Stimulated activated CD4-positive, alpha-beta T cell treated with anti-CD3 and anti-CD28 coated beads, Interleukin-1b, Interleukin-23, amount 100 ng/mL, for 1 hour (primary cell): ENCODE measurements at places on chromosomes 3 and 15.

GRCh38 chr3:185406121-185406620 lies 43.2 kb downstream of the MAP3K13 start:
- no peak for DNase-seq

DNA sequence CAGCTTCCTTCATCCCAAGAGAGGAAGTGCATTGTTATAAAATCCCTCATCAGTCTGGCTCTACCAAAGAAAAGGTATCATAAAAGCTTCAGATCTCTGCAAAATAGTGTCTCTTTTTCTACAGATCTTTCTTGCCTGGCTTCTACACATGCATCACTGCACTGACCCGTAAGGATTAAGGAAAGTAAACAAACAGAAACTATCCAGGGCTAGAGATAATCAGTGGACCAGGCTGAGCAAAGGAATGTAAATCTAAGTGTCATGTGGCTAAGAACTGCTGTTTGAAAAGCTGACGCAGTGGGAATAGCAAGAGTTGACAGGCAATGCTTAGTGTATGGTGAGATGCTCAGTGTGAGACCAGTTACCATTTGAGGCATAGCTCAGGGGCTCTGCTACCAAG lies 339.7 kb downstream of the IL5RA start:
- DNase-seq, result no peak

- DNase-seq, result no peak
These were observed 900 bp upstream of the HYAL3 start for GRCh38 chr3:50299929-50300680.

DNA sequence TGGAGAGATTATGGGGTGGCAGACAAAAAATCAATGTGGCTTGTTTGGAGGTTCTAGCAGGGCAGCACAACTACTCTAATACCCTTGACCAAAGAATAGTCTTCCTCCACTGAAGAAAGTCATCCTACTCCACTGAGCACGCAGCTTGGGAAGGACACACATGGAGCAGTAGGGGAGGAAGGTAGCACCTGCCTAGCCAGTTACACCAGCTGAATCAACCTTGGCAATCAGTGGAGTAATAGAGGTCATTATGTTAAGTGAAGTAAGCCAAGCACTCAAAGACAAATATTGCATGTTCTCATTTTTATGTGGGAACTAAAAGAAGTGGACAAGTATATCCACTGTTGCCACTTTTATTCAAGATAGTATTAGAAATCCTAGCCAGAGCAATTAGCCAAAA lies 555.8 kb upstream of the ALCAM start:
- no peak for DNase-seq

DNA sequence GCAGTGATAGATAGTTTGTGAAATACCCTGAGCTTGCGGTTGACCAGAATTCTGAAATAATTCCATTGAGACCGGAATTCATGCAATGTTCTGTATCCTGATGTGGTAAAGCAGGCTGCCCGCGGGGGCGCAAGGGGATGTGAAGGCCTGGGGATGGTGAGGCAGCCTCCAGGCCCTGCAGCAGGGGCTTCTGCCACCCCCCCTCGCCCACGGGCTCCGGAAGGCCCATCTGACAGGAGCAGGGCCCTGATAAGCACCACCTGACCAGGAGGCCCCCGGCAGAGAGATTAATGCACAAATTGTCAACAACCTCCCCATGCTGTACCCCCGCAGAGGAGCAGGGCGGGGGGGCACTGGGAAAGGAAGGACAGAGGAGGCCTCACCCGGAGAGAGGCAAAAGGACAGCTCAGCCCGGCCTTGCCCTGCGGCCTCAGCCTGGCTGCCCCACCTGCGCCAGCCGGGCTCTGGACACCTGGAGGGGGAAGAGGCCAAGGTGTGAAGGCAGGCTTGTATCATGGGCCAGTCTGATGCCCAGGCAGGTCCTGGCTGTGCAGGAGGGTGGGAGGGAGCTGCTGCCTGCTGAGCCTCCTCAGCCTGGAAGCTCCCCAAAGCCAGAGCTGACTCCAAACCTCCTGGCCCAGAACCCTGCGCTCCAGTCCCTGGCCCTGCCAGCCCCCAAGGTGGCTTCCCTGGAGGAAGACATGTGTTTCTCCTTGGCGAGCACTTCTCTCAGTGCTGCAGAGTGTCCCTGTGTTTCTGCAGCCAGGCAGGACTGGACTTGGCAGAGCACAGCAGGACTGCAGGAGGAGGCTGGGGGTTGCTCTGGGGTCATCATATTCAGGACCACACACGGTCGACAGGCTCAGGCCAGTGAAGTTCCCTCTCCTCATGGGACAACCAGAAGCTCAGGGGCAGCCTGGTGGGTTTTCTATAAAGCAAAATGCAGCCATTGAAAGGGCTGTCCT lies 46.5 kb downstream of the RPN1 start:
- DNase-seq, result no peak

GRCh38 chr3:135806317-135806716 lies 159.2 kb upstream of the PPP2R3A start:
- no peak for DNase-seq

- DNase-seq, result no peak
These were observed 49.9 kb upstream of the IL12A start for GRCh38 chr3:159938714-159939113.

DNA sequence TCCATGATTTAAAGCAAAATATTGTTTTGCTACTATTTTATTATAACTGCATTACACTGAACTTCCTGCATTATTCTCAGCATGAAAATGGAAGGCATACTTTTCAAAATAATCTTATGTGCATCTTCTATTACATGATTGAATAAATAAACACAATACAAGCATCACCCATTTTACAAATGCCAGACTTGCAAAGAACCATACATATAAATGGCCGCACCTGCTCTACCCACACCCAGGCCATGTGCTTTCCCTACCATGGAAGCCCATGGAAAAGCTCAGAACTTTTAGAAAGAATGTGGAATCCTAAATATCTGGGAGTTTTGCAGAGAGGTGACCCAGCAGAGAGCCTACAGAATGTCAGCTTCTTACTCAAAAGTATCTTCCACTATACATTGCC lies 127.2 kb downstream of the SHOX2 start:
- no peak for DNase-seq

DNA sequence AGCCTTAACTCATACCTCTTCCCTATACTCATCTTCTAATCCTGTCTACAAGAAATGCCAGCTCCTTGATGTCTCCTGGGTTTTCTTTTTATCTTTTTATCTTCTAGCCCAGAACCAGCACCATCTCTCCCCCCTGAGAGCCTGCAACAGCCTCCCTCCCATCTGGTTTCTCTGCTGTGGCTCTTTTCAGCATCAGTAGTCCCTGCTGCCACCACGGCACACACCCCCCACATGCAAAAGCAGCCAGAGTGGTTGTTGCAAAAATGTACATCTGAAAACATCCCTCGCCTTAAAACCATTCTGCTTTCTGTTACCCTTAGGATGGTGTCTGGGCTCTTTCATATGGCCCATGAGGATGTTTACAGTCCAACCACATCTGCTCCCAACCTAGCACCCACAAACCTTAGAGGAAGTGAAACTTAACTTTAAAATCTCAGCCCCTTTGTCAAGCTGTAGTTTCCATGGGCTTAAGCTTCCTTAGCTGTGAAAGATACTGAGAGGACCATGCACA lies 775 bp downstream of the TTC21A start:
- no peak for DNase-seq

DNA sequence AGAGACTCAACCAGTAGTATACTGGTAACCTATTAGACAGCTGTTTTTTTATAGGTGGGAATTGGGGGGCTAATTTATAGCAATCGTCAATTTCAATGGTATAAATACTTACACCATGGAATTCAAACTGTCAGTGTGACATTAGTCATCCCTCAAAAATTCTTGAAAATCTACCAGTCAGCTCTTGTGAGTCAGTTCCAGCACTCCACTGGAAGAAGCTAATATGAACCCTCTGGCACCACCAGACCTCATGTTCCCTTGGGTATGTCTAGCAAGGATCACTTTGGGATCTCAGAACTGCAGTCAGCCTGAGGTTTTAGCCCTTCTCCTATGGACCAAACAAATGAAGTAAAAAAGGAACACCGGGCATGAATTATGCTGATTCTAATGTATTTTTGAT lies 11.8 kb upstream of the UACA start:
- no peak for DNase-seq
